ENCODE measurements at places on chromosomes 3 and 15.

DNA sequence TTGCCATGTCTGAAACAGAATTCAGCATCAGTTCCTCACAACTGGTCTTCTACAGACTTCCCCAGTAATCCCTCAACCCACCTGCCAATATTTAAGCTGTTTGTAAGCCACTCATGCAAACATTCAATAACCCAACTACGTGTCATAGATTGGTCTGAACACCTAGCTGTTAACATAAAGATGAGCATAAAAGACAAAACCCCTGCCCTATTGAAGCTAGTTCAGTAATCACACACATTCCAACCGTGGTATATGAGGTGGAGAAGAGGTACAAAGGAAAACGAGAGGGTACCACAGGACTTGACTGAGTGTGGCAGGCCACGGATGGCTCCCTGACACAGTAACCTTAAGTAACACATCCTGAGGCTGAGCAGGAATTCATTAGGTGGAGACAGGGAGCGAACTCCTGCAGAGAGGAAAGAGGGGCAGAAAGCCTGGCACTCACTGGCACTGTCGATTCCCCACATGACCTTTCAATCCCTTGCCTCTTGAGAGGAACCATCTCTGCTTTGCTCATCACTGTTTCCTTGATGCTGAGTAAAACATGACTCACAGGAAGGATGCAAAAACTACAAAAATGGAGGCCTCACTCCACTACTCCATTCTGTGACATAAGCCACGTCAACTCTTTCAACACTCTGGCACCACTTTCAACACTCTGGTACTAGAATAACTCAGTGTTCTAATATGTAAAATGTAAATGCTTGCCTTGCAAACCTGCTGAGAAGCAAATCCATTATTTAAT, 31.3 kb downstream of the RPN1 start:
- DNase-seq = no peak

DNA sequence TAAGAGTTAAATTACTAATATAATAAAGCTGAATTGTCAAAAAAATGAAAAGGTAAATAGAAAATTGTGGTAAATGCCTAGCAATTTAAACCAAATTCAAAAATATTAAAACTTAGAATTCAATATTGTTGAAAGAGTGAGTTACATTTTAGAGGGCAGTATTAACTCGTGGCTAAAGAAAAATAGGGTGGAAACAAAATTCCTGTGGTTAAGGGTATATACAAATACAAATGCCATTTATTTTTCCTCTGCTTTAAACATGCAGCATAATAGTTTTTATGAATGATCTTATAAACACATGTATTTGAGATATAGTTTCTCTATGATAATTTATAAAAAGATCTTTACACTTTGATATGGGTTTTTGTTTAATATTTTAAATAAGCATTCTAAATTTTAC, 79.0 kb downstream of the NEDD4 start:
- no peak for DNase-seq

- no peak for DNase-seq
Measured at GRCh38 chr3:178086144-178086825, 450.0 kb upstream of the KCNMB2 start.

DNA sequence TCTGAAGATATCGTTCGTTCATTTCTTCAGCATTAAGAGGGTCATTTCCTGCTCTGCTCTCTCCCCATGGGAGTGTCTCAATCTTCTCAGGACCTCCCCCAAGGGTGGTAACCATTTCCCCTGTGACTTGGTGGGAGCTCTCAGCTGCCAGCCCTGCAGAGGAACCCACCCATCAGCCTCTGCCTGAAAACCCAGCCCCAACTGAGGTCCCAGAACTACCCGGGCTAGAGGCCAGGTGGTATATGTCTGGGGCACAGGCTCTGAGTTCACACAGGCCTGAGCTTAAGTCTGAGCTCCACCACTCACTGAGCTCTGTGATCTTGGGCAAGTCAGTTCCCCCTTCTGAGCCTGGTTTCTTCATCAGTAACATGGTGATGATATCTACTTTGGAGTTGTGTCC, 10.0 kb upstream of the ATP2B2 start:
- no peak for DNase-seq

DNA sequence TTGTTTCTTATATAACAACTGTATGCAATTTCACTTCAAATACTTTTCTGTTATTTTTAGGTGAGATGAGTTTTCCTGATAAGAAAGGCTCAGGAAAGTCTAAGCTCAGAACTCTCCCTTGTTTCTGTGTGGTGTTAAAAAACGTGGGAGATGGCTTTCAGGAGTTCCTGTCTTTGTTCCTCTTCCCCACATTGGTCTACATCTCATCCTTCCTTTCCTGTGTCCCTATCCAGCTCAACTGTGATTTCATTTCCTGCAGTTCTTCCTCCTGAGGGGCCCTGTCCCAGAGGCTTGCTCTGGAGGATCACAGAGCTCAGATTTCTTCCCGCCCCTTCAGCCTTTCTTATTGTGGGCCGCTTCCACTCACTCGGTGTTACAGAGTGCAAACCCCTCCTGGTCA, 11.2 kb downstream of the SEC13 start:
- no peak for DNase-seq

- no peak for DNase-seq
Measured at GRCh38 chr3:169090559-169090958, 573.0 kb downstream of the MECOM start.

DNA sequence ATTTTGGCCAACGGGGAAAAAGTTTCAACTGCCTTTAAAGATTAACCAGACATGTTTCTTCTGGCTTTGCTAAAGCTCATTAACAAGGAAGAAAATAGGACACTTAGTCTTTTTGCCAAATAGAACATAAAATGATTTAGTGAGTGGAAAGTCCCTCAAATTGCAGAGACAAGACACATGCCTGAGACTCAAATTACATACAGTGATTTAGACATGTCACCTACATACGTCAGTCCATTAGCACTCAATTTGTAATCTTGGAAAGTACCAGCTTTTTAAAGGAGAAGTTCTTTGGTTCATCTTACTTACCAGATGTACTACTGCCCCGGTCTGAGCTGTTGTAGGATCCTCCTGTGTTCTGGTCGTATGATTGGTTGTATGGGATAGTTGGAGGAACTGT, 1134.2 kb downstream of the ROBO1 start:
- no peak for DNase-seq

GRCh38 chr3:30408105-30408557, 198.3 kb upstream of the TGFBR2 start:
- no peak for DNase-seq

GRCh38 chr3:168289471-168290008, 193.8 kb upstream of the GOLIM4 start:
- no peak for DNase-seq

DNA sequence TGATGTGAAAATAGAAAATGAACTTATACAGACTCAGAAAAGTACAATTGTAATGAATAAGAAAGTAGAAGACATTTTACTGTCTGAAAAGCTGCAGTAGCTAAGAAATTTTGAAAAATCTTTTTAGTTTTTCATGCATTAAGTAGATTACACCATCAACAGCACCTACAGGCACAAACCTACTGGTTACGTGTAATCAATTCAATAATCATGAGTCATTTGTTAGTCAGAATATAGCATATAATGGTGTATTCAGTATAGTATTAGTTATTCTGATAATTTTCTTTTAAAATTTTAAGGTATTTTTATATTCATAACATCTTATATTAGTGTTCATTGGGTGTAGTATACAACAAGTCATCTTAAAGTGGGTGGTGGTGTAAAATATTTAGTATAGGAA, 550.5 kb upstream of the GBE1 start:
- DNase-seq = no peak

GRCh38 chr15:49418811-49419210, 4.2 kb upstream of the FGF7 start:
- DNase-seq = no peak

DNA sequence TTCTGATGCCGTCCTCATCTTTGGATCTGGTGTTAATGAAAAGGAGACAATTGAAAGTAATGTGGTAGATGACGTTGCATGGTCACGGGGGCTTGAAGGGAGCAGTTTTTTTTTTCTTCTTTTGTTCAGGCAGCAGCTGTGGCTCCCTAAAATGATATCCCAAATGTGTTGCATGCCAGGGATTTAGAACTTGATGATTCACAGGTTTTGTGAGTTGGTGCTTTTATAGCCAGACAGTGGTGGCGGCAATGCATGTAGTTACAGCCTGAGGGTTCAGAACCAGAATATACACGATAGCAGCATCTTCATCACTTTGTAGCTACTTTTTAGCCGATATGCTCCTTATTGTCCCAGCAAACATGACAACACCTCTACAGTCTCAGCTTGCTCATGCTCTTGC, 133.4 kb downstream of the CHST2 start:
- no peak for DNase-seq

- peak; percentile 80 for DNase-seq
Measured at GRCh38 chr15:74382004-74382816, 14.8 kb upstream of the CYP11A1 start.
